Activated CD4-positive, alpha-beta T cell treated with anti-CD3 and anti-CD28 coated beads, Interleukin-2, Interleukin-4, amounts not matched to agents 100 ng/mL and 50 ng/mL, durations not matched to agents 16 hours and 8 hours (primary cell): ENCODE measurements at places on chromosomes 2 and 18.

- no peak for DNase-seq
Measured at GRCh38 chr2:218722419-218722818, 11.8 kb downstream of the TTLL4 start.

- DNase-seq = no peak
Measured at GRCh38 chr2:44596537-44597320, 235.0 kb downstream of the CAMKMT start.

GRCh38 chr2:76812156-76812555, 710.0 kb downstream of the LRRTM4 start:
- DNase-seq = no peak

- DNase-seq = no peak
Measured at GRCh38 chr2:54408288-54408687, 47.8 kb upstream of the SPTBN1 start.

- no peak for DNase-seq
Measured at GRCh38 chr18:59467497-59467896, 108.4 kb upstream of the LMAN1 start.

GRCh38 chr18:56637711-56638231, 621 bp downstream of the TXNL1 start:
- DNase-seq = no peak

DNA sequence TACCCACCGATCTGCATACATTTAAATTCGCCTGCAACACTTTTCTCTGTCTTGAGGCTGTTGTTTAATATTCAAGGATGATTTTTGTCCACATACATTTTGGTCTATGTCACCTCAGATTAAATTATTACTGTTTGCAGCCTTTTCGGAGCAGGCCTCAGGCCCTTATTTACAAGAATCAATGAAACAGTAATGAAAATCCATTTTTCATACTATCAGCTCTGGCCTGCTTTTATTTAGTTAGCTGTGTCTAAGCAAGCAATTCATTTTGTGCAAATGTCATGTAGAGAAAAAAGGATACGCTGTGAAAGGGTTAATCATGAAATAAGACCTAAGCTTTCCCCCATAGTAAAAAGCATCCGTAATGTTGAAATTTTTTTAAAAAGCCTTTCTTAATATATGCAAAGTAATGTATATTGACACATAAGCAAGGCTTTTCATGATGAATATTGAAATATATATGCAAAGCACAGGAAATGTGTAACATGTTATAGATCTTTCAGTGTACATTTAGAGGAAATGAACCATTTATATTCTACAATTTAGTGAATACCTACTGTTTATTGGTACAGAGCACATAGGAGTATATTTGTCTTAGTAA, 1135.3 kb upstream of the ZEB2 start:
- no peak for DNase-seq

GRCh38 chr2:86686905-86687304, 33.2 kb upstream of the RMND5A start:
- DNase-seq = no peak

DNA sequence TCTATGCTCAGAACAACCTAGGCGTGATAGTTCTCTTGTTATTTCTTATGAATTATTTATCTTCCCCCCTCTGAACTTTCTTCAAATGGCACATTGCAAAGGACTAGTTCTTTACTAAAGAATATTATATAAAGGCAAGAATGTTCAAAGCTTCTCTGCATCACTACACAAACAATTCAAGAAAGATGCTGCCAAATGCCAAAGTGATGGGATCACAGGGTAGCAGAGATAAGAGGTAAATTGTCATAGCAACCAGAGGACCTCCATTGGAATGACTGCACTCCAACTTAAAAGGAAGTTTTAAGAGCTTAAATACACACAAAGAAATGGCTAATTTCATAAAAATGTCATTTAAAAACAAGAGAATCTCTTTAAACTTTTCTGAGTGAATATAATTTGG, 72.8 kb downstream of the AQP4 start:
- DNase-seq = no peak

DNA sequence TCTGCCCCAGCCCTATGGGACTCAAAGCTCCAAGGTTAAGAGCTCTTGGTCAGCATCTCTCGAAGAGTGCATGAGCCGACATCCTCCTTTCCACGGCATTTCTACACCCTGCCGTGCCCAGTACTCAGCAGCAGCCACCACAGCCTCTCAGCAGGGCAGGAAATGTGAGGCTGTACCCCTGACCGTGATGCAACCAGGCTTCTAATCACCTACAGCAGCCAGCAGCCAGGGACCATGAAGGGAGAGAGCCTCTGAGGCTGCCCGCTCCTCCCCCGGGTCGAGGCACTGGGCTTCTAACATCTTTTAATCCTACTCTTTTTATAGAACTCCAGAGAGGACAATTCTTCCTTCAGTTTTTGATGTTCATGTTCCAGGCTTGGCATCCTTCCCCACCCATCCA, 6.5 kb downstream of the CYS1 start:
- DNase-seq = no peak

- DNase-seq = peak; percentile 65
Measured at GRCh38 chr2:161139098-161139987, 20.9 kb upstream of the TANK start.

DNA sequence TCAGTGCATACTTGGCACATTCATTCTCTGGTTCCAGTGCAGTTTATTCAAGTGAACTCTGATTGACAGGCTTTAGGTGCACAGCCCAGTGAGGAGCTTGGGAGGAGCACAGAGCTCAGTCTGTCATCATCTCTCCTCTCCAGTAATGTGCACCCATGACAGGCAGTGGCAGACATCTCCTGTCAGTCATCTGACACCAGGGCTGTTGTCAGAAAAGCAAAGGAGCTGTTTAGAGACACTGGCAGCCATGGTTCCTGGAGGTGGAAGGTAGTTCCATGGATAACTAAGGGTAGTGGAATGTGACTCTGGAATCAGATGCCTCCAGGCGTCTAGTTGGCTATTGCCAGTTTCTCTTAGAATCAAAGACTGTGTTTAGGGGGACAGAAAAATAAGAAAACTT, 308.8 kb downstream of the DCDC2C start:
- no peak for DNase-seq

DNA sequence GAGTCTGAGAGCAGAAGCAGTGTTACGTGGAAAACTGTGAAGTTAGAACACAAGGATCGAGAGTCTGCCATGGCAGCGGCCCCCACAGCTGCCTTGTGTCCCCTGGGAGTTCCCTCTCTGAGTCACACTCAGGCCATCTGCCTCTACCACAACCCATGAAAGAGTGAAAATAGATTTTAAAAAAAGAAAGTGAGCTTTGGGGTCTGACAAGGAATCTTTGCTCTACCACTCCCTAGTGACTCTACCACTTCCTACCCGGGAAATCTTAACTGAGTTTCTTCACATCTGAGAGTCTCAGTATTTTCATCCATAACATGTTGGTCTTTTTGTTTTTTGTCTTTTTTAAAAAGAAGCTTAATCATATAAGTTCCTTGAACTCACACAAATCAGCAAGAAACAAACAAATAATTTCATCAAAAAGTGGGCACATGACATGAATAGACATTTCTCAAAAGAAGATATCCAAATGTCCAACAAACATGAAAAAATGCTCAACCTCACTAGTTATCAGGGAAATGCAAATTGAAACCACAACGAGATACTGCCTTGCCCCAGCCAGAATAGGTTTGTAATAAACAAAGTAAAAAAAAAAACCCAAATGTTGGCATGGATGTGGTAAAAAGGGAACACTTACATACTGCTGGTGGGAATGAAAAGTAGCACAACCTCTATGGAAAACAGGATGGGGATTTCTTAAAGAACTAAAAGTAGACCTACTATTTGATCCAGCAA, 2.4 kb upstream of the MSGN1 start:
- no peak for DNase-seq

GRCh38 chr2:201440182-201440581, 11.1 kb downstream of the TRAK2 start:
- DNase-seq = no peak

DNA sequence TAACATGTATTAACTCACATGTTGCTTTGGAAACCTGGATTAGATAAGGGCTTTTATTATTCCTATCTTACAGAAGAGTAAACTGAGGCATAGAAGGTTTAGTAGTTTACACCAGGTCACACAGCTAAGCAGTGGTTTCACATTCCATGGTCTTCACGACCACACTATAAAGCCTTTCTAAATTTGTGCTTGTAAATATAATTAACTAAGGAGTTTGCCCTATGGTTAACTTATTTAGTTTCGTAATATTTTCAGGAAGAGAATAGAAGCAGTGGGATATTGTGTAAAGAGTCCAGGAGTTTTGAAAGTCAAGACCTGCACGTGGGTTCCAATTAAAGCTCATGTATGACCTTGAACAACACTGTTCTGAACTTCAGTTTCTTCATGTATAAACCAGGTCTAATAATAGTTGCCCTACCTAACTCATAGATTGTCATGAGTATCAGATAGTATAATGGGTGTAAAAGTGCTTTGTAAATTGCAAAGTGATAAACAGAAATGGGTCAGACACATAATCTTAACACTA, 19.5 kb upstream of the SOS1 start:
- no peak for DNase-seq

DNA sequence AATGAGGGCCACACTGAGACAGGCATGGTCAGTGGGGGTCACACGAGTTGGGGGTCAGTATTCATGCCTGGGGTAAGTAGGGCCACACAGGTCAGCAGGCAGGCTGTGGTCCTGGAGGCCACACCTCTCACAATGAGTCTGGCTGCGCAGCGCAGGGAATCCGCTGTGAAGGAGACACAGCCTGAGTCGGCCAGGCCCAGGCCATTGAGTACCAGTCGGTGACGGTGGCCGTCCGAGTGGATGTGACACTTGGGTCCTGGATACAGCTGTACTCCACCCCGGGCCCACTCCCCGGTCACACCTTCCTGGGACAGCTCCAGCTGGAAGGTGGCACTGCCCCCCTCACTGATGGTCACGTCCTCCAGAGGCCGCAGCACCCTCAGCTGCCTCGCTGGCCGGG, 10.5 kb downstream of the TMEM198 start:
- DNase-seq = no peak

DNA sequence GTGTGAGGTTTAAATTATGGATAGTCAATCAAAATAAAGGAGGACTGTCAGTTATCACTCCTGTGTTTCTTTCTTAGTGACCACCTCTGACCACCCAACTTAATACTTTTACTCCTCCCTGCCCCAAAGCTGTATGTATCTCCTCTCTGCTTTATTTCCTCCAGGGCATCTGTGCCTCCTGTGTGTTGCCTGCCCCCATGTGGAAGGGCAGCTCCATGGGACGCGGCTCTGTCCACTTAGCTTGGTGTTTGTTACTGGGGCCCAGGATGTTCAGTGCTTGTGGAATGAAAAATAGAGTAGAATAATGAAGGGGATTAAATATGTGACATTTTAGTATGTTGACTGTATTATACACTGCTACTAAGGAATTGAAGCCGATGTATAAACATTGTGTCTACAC, 9.8 kb downstream of the ACP1 start:
- no peak for DNase-seq

DNA sequence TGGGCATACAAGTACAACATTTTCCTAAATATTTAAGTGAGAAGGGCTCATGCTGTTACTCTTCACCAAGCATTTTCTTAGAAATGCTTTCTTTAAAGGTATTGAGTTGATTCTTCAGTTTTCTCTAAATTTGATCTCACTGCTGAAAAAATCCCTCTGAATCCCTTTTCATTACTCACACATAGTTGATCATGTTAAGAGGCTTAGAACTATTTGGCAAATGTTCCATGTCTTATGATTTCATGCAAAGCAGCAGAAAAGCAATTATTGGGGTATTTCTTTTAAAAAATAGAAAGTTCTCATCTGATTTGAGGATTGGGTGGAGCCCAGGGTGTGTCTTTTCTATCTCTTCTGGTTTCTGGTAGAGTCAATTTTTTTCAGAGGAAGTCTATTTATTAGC, 1079.8 kb upstream of the ZEB2 start:
- DNase-seq = no peak

GRCh38 chr18:74869904-74870863, 272.5 kb downstream of the ZNF407 start:
- DNase-seq = no peak

DNA sequence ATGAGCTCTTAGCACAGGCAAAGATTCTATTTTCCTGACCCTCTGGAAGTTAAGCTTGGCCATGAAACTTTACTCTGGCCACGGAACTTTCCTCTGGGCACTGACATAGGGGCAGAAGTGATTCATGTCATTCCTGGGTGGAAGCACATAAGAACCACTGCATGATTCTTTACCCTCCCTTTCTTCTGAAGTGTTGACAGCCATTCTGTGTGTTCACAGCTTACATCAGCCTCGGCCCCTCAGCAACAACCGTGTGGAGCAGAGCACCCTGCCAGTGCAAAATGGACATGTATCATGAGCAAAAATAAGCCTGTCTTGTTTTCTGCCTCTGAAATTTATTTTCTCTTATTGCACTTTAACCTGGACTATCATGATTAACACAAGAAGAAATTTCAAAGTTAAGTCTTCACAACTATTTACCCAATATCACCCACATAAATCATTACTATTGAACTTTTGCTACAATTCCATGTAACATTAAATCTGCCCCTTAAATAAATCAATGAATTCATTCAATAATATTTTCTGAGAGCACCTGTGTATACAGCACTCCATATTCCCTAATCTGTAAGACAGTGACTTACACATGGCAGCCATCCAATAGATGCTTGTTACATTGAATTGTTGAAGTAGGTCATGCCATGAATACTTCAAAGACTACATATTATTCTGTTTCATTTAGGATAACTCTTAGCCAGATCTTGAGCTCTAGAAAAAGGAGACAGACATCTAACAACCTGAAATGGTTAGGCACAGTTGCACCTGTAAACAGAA, 531.9 kb downstream of the IRS1 start:
- DNase-seq = no peak

DNA sequence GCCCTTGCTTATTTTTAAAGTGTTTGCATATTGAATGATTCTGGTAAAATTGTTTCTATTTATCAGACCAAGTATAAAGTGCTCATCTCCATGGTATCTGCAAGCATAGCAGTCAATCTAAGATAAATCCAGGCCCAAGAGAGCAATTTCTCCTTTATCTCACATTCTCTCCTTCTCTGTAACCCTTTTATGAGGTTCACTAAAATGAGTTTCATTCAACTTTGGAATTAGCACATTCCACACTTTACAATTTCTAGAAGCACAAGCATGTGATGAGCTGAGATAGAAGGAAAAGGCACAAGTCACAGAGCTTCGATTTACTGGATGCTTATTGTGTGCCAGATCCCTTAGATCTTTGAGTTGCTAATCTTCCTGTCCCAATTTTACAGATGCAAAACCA, 97.3 kb downstream of the CNTNAP5 start:
- DNase-seq = no peak

GRCh38 chr2:137924019-137924418, 40.3 kb upstream of the HNMT start:
- no peak for DNase-seq
